ENCODE measurements at places on chromosomes 2 and 18. TPM values are rescaled to one million over a fixed set of nuclear protein-coding genes. Genes with fewer than 3 reads are reported as not detected.

DNA sequence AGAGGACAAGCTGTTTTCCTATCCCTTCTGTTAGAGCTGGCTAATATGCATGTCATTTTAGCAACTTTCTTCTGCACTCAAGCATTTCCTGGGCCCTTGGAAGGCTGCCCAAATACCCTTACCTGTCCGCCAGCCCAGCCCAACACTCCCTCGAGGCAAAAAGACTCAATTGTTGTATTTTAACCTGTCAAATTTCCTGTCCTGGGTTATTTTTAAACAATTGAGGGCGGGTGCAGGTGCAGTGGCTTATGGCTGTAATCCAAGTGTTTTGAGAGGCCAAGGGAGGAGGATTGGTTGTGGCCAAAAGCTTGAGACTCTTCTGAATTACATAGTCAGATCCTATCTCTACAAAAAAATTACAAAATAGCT lies 125.0 kb upstream of the ARHGAP28 start:
- DNase-seq = no peak

Gene NYAP2
- not detected for total RNA-seq

Gene ERICH2
- 0.74 TPM for total RNA-seq

Gene CHST9
- not detected for total RNA-seq
